ENCODE measurements at places on chromosomes 12 and 14. TPM values are rescaled to one million over a fixed set of nuclear protein-coding genes. Genes with fewer than 3 reads are reported as not detected.

- no peak for DNase-seq
- no peaks in the 10 kb centered on the region for H3K27me3 ChIP-seq
- peaks cover 6% of the 10 kb centered on the region for H3K4me1 ChIP-seq
- H3K36me3 ChIP-seq = no peaks in the 10 kb centered on the region
Observed at GRCh38 chr14:55950135-55950534, 168.1 kb upstream of the PELI2 start.

- H3K36me3 ChIP-seq = peaks cover 2% of the 10 kb centered on the region
- DNase-seq = no peak
- H3K27me3 ChIP-seq = no peaks in the 10 kb centered on the region
- no peak overlapping the region for H3K27ac ChIP-seq
Observed at GRCh38 chr12:59689776-59690175, 93.9 kb downstream of the SLC16A7 start.

GRCh38 chr12:126093908-126094307, 1028.7 kb downstream of the AACS start:
- no peaks in the 10 kb centered on the region for H3K4me1 ChIP-seq
- DNase-seq = peak; percentile 15
- no peaks in the 10 kb centered on the region for H3K36me3 ChIP-seq
- peaks cover 3% of the 10 kb centered on the region for H3K27me3 ChIP-seq

The DBX2 gene
- total RNA-seq = not detected

The MYH6 gene
- total RNA-seq = not detected

DNA sequence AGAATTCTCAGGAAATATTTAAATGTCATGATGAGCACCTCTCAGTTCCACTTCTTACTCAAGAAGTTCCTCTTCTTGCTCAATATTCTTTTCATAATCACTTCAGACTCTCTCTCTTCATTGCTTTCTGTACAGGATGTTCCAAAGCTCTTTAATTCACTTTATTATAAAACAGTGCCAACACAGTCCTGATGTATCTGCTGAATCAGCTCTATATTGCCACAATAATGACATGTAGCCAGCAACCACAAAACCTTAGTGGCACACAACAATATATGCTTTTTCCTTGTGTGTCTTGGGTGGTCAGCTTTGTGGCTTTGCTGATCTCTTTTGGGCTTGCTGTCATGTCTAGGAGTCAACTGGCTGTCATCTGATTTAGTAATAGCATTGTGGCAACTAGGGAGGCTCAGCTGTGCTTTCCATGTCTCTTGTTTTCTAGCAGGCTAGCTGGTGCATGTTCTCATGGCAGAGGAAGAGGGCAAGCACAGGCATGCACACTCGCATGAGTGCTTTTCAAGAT, 52.8 kb upstream of the SLC2A13 start:
- H3K27ac ChIP-seq = no peak overlapping the region
- no peak for DNase-seq
- no peaks in the 10 kb centered on the region for H3K27me3 ChIP-seq

- no peak overlapping the region for H3K4me3 ChIP-seq
- H3K36me3 ChIP-seq = no peaks in the 10 kb centered on the region
- DNase-seq = no peak
- no peak overlapping the region for H3K27ac ChIP-seq
Observed at GRCh38 chr14:22483863-22484593, 105.0 kb downstream of the DAD1 start.

The TAS2R7 gene
- 0.21 TPM for total RNA-seq

The IL23A gene
- not detected for total RNA-seq

GRCh38 chr12:49930515-49931288, 19.8 kb upstream of the AQP2 start:
- no peaks in the 10 kb centered on the region for H3K27me3 ChIP-seq
- H3K27ac ChIP-seq = no peak overlapping the region
- no peaks in the 10 kb centered on the region for H3K36me3 ChIP-seq
- DNase-seq = no peak
- H3K4me3 ChIP-seq = no peak overlapping the region

Data from neural crest cell (in vitro differentiated cells).